Erythroblast (primary cell): ENCODE measurements at places on chromosomes 7 and 10.

DNA sequence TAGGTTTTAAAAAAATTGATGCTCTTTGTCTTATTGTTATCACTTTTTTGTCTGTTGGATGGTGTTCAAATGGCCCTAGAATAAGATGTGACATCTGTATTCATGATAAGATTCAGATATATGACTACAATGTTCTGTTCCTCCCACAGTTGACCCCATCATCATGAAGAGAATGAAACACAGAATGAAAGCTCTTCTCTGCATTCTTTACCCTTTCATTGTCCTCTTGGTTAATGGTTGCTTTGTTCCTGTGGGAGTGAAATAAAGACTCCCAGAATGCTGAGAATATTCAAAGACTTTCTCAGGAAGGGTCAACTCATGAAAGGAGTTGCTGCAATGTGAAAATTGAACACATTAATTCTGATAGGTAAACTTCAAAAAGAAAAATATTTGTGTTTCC, 1015.8 kb downstream of the SORCS3 start:
- DNase-seq: no peak

GRCh38 chr7:128151635-128152034, 89.4 kb upstream of the LEP start:
- DNase-seq: no peak

DNA sequence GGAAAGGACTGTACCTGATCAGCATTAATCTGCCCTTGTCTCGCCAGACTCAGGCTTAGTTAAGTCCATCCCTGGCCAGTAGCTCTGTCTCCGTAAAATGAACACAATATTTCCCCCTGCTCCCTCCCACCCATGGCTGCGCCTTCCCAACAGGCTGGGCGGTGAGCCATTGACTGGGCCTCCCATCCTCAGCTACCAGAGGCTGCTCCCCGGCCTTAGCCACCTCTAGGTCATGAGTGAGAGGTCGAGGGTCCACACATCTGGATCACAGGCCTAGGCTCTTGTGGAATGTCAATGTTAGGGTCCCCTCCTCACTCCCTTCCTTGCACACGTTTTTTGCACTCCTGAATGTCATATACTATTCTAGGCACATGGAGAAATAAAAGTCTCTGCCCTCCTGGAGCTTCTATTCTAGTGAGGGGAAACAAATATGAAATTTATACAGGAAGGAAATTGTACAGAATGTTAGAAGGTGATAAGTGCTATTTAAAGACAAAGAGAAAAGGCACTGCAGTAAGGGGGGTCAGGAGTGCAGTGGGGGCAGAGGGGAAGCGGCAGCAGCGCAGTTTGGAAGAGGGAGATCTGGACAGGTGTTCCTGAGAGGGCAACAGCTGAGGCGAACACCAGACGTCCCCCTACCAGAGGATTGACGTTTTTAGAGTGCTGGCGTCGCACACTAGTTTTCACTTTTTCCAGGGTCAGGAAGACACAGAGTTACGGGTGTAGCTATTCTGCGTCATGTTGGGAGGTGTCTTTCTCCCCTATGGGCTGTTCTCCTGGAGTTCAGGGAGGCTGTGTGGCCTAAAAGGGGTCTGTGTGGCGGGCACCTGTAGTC, 17.2 kb upstream of the EIF5AL1 start:
- DNase-seq: no peak

GRCh38 chr10:91409069-91409868, 875 bp upstream of the HECTD2 start:
- peak; percentile 75 for DNase-seq

DNA sequence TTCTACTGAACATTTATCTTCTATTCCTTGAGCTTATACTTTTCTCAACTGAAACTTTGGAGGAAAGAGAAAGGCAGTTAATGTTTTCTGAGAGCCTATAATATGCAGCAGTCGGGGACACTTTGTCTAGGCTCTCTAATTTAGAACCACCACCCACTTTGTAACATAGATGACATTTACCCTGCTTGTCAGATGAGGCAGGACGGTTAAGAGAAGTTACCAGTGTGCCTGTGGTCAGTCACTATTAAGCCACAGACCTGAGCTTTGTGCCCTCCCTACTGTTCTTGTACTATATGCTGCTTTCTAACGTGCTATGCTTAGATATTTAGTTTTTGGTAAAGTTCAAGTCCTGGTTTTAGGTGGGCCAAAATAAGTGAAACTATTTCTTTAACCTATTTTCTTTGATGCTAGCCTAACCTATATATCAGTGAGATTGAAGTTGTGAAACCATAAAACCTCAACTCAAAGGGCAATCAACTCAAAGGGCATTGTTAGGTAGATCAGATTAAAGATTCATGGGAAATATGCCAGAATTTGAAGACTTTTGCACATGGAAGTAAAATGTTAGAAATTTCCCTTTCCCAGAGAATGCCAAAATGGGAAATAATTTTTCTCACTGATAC, 156.5 kb upstream of the AGR3 start:
- DNase-seq: no peak

DNA sequence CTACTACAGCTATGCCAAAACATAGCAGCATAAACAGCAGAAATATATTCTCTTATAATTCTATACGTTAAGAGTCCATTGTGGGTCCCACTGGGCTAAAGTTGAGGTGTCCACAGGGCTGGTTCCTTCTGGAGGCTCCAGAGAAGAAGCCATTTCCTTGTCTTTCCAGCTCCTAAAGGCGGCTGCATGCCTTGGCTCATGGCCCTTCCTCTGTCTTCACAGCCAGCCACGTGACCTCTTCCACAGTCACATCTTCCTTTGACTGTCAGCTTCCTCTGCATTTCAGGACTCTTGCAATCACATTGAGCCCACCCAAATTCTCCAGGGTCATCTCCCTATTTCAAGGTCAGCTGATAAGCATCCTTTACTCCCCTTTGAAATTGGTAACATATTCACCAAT, 17.2 kb downstream of the NACAD start:
- DNase-seq: no peak

- DNase-seq: peak; percentile 45
Observed at GRCh38 chr7:80918399-80918798, 452 bp downstream of the SEMA3C start.

GRCh38 chr10:131979821-131980270, 1.9 kb downstream of the BNIP3 start:
- no peak for DNase-seq

- DNase-seq: no peak
Observed at GRCh38 chr10:122188706-122189105, 82.4 kb upstream of the BTBD16 start.

- DNase-seq: no peak
Observed at GRCh38 chr10:74824900-74825370, 1.5 kb upstream of the KAT6B start.

- DNase-seq: no peak
Observed at GRCh38 chr7:48078470-48078869, 10.6 kb upstream of the UPP1 start.

GRCh38 chr7:120216947-120217346, 56.0 kb upstream of the KCND2 start:
- DNase-seq: no peak

GRCh38 chr7:131336956-131337355, 9.3 kb downstream of the MKLN1 start:
- DNase-seq: peak; percentile 71

- DNase-seq: no peak
Observed at GRCh38 chr7:18530224-18531179, 35.0 kb downstream of the HDAC9 start.

GRCh38 chr7:17996442-17997223, 31.0 kb downstream of the PRPS1L1 start:
- DNase-seq: no peak

- no peak for DNase-seq
Observed at GRCh38 chr10:48791267-48791928, 106.7 kb downstream of the WDFY4 start.

- DNase-seq: no peak
Observed at GRCh38 chr7:108138911-108139310, 8.8 kb upstream of the LAMB4 start.

DNA sequence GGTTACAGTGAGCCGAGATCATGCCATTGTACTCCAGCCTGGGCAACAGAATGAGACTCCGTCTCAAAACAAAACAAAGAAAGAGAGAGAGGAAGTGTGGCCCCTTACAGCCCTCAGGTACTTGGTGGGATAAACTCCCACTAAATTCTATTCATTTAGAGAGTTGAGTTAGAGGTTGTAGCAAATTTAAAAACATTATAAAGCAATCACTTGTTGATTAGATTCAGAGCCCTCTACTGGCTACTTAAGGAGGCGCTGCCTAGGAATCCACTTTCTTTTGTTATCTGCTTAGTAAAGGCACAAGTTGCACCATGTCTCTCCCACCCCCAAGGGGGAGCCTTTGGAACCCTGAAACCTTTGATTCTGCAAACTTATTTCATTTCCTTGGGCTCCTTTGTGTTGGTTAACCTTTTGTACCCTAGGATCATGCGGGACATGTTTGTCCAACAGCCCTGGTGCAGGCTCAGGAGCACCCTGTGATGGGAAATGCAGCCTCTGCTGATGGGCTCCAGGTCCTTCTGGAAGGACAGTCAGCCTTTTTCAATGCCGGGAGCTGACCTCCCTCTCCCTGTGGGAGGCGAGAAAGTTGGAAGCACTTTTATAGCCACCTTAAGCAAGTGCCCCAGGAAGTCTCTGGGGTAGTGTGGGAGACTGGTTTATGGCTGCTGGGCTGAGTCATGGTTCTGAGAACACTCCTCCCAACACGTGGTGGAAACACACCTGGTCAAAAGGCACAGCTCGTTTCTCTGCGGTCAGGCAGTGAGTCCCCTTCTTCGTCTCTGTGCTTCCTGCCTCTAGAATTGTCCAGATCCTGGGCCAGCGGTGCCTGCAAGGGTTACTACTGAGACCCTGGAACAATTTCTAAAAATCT, 2.3 kb downstream of the HKDC1 start:
- peak; percentile 71 for DNase-seq

GRCh38 chr10:29736366-29737073, 101.7 kb upstream of the SVIL start:
- DNase-seq: no peak

GRCh38 chr7:139752148-139752547, 25.6 kb downstream of the HIPK2 start:
- DNase-seq: no peak

GRCh38 chr10:11105676-11106004, 88.0 kb downstream of the CELF2 start:
- no peak for DNase-seq

DNA sequence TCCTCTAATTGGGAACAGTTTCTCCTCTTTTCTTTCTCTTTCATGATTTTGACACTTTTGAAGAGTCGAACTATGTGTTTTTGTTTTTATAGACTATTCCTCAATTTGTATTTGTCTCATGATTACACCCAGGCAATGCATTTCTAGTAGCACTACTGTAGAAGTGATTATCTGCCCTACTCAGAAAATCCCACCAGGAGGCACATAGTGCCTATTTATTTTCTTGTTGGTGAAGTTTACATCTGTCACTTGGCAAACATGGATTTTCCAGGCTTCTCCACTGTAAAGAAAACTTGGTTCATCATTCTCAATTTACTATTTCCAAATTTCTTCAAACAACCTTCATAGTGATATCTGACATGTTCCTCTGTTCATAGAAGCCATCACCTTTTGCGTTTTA, 893.9 kb downstream of the CCSER2 start:
- DNase-seq: no peak

- DNase-seq: no peak
Observed at GRCh38 chr7:80278737-80279136, 144.1 kb downstream of the GNAI1 start.

- DNase-seq: no peak
Observed at GRCh38 chr10:30637881-30638467, 8.4 kb upstream of the LYZL2 start.
